ENCODE measurements at places on chromosomes 1 and 21.

- DNase-seq, result no peak
Observed at GRCh38 chr1:47992720-47993415, 4.3 kb downstream of the TRABD2B start.

- DNase-seq, result peak; percentile 45
Observed at GRCh38 chr1:16302709-16303627, 49.3 kb downstream of the FBXO42 start.

GRCh38 chr1:103788377-103788776 is 38.7 kb downstream of the AMY1C start:
- DNase-seq, result no peak

- DNase-seq, result no peak
Observed at GRCh38 chr1:173205146-173206051, 1.7 kb downstream of the TNFSF4 start.

- DNase-seq, result peak; percentile 77
Observed at GRCh38 chr1:153626904-153627714, at the start of gene S100A13. S100A13 (minus strand) TSS chr1:153627505; CDS start chr1:153626472, 1,033 bp downstream.

- DNase-seq, result peak; percentile 9
Observed at GRCh38 chr1:18100491-18101063, 7.0 kb upstream of the IGSF21 start.

- no peak for DNase-seq
Observed at GRCh38 chr1:186738926-186739325, 58.7 kb upstream of the PTGS2 start.

DNA sequence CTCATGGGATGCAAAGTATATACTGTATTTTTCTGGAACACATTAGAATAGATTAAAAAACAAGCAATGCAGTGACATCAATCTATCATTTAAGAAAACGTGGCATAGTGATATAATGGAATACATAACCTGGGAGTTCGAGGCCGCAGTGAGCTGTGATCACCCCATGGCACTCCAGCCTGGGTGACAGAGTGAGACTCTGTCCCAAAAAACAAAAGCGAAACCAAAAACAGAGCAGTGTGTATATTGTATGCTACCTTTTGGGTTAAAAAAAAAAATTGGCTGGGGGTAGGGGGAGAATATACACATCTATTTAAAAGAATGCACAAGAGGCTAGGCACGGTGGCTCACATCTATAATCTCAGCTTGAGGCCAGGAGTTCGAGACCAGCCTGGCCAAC is 13.5 kb downstream of the SLC2A1 start:
- DNase-seq, result no peak

- DNase-seq, result no peak
Observed at GRCh38 chr1:18241891-18242290, 134.3 kb downstream of the IGSF21 start.

GRCh38 chr1:96722958-96723357 is 1.4 kb downstream of the PTBP2 start:
- no peak for DNase-seq

- no peak for DNase-seq
Observed at GRCh38 chr1:1783320-1783719, 5.0 kb upstream of the NADK start.

GRCh38 chr1:80305466-80305865 is 1298.9 kb upstream of the ADGRL4 start:
- DNase-seq, result no peak

DNA sequence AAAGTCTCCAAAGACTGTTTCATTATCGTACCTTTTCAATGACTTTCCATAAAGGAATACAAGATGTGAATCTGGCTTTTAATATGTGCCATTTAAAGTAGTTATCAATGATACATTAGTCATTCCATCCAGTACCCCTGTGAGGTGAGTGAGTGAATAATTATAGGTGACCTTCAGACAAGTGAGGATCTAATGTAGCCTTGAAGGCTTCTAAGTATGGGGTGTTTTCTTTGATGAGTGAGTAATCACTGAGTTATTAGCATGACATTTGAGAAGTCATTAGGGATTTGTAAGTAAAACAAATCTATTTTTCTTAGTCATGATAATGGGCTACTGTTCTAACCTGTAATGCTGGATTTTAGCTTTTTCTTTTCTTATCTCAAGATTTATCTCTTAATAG is 831.4 kb downstream of the ADGRL2 start:
- DNase-seq, result no peak

GRCh38 chr1:1285102-1285571 is 4.9 kb downstream of the SCNN1D start:
- DNase-seq, result no peak

DNA sequence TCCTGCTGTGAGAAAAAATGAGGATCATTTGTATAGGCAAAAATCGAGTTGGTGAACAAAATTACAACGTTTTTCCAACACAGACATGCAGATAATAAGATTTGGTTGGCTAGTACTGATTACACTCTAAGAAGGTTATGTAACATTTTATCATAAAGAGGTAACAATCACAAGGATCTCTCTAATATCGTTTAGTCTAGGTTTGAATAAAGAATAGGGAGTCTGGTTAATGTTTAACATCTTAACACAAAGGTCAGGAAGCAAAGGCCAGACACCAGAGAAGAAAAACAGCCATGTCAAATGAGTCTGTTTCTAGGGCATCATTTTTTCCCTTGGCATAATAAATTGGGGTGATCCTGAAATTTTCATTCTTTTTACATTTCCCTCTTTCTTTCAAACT is 207.4 kb upstream of the CHRM3 start:
- DNase-seq, result no peak

Measured in erythroblast (primary cell).